Omental fat pad (tissue), 4 donors: ENCODE measurements at places on chromosomes 6 and 20.
A peak's percentile ranks its signal among the peaks of the same experiment; 100 is the strongest.

GRCh38 chr6:43828711-43829110, 58.7 kb downstream of the VEGFA start:
- DNase-seq = no peak

DNA sequence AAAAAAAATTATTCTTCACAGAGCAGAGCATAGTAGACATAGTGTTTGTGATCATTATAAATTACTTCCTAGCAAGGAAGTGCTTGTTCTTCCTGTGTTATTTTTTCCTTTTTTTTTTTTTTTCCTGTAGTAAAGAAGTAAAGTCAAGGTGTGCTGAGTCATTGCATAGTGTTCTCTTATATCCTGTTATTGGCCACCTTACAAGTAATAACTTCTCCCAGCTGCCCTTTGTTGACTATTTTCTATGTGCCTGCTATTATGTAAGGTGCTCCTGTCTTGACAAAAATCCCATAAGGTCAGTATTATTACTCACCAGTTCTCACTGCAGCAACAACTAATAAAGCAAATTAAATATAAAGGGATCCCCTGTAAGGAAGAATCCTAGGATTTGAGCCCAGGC, 195.3 kb downstream of the GJA1 start:
- DNase-seq = no peak

DNA sequence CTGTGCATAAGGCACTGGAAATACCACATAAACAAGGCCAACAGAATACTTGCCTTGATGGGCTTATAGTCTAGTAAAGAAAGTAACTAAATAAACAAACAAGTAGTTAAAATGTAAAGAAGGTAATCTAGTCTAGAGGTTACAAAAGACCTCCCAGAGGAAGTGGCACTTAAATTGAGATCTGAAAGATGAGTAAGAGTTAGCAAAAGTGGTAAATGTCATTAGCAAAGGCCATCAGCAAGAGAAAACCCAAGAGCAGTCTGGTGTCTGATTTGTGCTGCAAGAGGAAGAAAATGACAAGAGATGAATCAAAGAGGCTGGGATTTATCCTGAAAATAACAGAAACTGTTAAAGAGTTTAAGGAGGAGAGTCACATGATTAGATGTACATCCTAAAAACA, 96.6 kb upstream of the SMLR1 start:
- DNase-seq = no peak

DNA sequence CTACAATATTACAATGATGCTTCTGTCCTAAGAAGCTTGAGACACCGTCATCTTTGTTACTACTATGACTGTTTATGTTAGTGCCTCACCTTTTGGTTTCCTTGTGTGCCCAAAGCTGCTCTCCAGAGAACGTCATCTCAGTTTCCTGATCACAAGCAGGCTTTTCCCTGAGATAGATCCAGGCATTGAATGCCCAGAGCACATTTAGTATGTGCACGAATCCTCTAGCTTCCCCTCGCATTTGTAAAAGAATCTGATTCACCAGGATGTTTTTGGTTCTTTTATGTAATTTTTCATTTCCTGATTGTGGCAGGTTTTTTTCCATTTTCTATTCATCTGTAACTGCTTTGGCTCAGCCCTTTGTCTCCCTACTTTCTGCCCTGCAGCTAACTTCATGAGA, 100.2 kb upstream of the TMEM181 start:
- DNase-seq = no peak

DNA sequence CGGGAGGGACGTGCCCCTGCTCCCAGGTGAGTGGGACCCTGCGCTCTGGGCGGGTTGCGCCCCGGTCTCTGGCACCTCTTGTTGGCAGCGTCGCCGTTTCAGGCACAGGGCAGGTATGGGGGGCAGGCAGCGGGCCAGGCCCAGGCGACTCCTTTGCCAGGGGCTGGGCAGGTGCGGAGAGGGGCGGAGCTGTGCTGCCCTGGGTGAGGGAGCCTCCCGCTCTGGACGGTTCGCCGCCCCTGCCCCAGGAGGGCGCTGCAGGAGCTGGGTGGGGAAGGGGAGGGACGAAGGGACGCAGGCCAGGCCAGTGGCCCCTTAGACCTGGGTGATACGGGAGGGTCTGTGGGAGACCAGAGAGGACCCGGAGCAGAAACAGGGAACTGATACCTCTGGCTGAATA, 663.9 kb upstream of the DEFB115 start:
- no peak for DNase-seq

GRCh38 chr20:23314699-23315098, 35.9 kb upstream of the NXT1 start:
- no peak for DNase-seq

- DNase-seq = no peak
Observed at GRCh38 chr6:107319906-107320530, 139.3 kb downstream of the PDSS2 start.

- no peak for DNase-seq
Observed at GRCh38 chr20:45036044-45036755, 64.7 kb downstream of the KCNS1 start.

- no peak for DNase-seq
Observed at GRCh38 chr20:11780765-11781369, 136.8 kb upstream of the BTBD3 start.

- DNase-seq = peak; percentile 27
Observed at GRCh38 chr6:113433335-113433991, 423.7 kb upstream of the MARCKS start.

DNA sequence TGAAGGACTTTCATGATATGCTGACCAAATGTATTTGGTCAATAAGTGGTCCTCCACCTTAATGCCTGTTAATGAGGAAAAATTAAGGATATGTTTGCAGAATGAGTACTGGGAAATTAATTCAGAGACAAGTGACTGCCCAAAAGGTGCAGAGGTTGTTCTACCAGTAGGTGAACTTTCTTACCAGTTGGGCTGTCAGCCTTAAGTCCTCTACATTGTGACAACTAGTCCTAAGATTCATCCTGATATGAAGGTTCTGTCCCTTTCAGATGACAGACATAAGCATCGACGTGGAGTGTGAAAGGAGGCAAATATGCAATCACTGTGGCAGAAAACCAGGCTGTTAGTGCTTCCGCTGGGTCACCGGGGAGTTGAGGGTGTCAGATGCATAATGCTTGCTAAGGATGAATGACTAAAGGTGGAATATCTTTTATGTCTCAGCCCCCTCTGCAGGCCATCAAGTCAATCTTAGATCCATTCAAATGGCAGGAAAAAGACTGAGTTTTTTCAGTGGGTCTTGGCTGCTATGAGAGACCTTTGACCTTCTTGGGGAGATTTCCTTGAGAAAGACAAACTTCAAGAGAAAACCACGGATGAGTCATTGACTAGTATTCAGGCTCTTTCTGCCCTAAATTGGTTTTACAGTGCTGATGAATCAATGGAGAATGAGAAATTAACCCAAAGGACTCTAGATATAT, 226.0 kb downstream of the TPBG start:
- DNase-seq = no peak

DNA sequence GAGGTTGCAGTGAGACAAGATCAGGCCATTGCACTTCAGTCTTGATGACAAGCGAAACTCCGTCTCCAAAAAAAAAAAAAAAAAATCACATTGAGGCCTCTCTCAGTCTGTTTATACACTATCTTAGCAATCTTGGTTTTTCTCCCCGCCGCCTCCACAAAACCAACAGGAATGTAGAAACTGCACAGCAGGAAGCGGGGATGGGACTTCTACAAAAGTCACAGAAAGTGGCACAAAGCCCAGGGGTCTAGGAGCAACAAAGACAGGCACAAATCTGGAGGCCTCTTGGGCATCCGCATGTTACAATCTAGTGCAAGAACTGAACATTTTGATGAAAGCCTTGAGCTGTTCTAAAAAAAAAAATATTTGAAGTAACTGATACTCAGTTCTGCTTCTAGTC, 48.6 kb downstream of the KDM1B start:
- no peak for DNase-seq

DNA sequence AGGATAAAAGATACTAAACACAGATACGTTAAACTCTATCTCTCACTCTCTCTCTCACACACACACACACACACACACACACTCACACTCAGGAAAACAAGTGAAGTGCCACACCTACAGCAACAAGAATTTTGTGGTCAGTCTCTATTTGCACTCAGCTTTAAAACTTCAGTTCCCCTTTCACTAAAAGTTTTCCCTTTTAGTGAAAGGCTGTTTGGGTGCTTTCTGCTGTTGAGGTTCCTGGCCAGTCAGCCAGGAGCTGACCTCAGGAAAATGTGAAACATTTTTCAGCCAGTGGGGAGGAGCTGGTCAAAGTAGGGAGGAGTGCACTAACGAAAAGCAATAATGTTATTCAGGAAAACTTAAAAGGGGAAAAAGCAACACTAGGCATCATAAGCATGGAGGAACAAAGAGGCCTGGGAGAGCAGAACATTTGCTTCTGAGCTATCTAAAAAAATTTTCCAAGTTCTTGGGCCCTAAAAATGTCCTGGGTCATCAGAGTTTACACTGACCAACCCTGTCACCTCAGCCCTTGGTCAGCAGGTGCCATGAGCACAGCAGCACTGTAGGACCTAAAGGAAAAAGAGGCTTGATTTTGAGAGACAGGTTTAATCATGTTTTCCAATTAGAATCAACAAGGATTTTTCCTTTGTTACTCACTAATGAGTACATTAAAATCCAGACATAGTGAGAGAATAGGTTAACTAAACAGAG, 30.7 kb upstream of the NT5E start:
- DNase-seq = no peak

DNA sequence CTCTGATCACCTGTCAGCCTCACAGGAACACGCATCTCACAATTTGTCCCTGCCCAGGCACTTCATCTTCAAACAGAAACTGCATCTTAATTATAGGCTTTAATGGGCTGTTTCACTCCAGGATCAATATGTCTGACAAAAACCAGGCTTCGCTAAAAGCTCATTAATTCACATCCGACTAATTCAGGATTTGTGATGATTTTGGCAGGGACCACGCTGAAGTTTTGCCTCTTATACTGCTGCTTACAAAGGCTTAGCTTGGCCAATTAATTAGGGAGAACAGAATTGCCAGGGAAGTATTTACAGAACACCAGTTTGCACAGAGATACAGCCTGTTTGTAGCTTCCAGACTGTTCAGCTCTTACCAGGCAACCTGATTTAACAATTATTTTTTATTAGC, 541.0 kb upstream of the SPTLC3 start:
- no peak for DNase-seq

- no peak for DNase-seq
Observed at GRCh38 chr6:144559865-144560593, 274.9 kb downstream of the UTRN start.

- DNase-seq = no peak
Observed at GRCh38 chr20:38104285-38104684, 60.8 kb downstream of the TGM2 start.

- DNase-seq = no peak
Observed at GRCh38 chr6:20565342-20565741, 31.1 kb downstream of the CDKAL1 start.

GRCh38 chr6:9494864-9495263, 920.0 kb downstream of the TFAP2A start:
- DNase-seq = no peak

DNA sequence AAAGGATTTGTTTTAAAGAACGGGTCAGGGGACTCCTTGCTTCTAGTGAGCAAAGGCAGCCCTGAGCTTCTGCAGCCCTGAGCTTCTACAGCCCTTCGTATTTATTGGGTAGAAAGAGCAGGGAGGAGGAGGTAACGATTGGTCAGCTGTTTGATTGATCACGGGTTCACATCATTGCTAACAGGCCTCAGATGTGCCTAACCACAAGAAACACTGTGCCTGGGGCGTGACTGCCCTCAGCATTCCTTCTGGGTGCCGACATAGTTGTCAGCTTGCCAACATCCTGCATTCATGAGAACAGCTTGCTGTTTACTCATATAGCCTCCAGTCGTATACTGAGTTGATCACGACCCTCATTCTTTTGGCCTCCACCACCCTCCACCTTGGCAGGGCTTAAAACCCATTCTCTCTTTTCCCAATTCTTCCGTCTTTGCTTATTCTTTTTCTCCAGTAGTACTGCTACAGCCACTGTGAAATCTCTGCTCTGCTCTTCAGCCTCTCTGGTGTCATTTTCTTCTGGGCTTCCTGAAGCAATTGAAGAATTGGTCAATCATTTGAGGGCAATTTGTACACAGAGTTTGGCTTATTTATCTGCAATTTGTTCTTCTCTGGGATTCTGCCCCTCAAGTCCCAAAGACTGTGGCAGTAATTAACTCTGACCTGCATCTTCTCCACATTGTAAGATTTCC, 25.4 kb upstream of the NOP56 start:
- no peak for DNase-seq

DNA sequence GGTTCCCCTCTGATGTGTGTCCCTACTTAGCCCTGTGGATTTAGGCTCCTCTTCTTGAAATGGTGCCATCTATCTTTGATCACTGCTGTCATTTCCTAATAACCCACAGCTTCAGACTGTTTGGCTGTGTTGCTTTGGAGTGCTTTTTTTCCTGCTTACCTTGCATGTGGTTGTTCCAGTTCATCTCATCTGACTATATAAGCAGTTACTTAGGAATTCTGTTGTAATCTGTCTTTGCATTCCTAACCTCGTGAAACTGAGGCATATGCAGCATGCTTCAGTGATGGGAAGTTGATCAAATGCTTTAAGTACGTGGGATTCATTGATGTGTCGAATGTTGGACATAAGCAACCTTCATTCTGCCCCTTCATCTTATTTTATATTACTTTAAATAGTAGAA, 115.8 kb upstream of the FLRT3 start:
- DNase-seq = no peak

DNA sequence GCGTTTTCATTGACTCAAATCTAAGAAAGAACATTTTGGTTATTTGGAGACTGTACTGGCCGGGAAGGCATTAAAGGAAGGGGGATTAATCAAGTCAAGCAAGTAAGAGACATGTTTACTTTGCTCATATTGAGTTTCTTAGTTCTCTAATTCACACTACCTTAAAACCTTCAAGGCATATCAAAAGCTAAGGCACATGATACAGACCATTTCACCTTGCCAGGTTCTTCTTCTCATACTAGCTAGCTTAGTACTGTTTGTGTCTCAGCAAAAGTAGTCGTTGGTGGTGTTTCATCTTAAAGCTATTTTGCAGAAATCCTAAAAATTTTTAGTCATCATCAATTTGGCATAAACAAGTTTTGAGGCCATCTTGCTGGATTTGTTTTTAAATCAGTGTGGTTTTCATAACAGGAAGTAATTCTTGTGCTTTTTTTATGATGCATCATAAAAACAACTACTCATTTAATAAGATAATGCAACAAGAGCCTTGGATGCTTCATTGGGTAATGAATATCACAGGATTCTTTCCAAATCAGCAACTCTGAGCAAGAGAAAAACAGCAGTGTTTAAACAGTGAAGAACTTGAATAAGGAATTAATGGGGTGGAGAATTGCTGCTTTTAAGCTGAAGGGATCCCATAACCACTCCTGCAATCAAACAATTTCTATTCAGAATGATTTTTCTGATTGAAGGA, 425.3 kb downstream of the EPM2A start:
- no peak for DNase-seq

GRCh38 chr6:33877982-33878535, 74.3 kb upstream of the MLN start:
- no peak for DNase-seq

- no peak for DNase-seq
Observed at GRCh38 chr20:20271271-20271670, 96.6 kb upstream of the INSM1 start.

- no peak for DNase-seq
Observed at GRCh38 chr6:134830940-134831339, 119.0 kb downstream of the ALDH8A1 start.

- DNase-seq = no peak
Observed at GRCh38 chr6:135008941-135009290, 45.7 kb downstream of the HBS1L start.
